ENCODE measurements at places on chromosomes 12 and 14.

DNA sequence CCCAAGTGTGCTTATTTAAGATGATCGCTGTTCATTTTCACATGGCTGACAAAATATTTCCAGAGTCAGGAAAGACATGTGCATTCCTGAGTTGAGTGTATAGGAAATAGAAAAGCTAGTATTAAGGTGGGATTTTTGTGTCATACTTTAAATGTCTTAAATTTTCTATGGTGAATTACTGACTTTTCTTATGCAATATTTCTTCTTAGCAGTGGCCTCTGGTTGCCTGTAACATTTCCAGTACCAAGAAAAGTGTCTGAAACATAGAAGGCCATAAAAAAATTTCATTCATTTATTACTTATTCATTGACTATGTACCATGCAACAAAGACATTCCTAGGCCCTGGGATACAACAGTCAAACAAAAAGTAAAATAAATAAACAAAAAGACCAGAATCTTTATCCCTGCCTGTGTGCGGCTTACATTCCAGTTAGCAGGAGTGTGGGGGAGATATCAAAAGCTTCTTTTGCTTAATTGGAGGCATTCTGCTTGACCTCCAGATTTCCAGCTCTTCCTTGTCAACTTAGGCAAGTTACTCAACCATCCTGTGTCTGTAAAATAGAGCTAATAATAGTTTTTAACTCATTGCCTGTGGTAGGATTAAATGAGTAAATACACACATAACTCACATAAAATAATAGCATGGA lies 216.3 kb upstream of the FLRT2 start:
- DNase-seq = no peak

GRCh38 chr12:65311260-65311659 lies 32.8 kb downstream of the MSRB3 start:
- DNase-seq = no peak

- no peak for DNase-seq
Observed at GRCh38 chr14:54169254-54169924, 212.8 kb upstream of the BMP4 start.

DNA sequence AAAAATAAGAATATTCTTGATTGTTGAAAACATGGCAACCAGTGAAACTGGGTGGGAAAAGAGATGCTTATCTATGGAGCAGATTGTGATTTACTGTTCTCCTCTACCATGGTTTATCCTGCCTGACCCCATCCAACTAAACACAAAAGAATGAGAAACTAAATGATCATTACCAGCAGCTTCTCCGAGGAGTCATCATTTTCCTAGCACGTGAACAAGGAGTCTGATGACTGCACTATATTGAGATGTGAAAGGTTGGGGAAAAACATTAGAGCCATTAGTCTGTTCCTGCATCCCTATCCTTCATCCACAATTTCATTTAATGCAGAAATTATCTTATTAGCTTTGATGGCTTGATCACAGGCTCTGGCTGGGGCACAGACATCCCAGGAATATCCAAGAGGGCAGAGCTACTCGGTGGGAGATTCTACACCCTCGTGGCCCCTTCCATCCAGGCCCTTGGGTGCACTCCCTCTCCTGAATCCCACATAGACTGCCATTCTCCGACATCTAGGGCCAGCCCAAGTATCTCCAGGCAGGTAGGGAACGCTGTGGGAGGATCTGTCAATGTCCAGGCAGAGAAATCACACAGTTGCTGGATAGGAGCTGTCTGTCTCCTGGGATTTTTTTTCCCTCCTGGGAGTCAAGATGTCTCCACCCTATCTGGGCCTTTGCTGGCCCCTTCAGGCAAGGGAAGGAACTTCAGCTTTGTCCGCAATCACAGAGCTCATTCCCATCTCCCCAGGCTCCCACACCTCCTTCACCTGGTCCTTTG lies 43.3 kb upstream of the DHRS4 start:
- no peak for DNase-seq

- DNase-seq = no peak
Observed at GRCh38 chr12:3139760-3140159, 62.6 kb downstream of the TSPAN9 start.

- no peak for DNase-seq
Observed at GRCh38 chr14:26500028-26500427, 97.8 kb downstream of the NOVA1 start.

- no peak for DNase-seq
Observed at GRCh38 chr12:109864916-109865315, 15.4 kb downstream of the GLTP start.

DNA sequence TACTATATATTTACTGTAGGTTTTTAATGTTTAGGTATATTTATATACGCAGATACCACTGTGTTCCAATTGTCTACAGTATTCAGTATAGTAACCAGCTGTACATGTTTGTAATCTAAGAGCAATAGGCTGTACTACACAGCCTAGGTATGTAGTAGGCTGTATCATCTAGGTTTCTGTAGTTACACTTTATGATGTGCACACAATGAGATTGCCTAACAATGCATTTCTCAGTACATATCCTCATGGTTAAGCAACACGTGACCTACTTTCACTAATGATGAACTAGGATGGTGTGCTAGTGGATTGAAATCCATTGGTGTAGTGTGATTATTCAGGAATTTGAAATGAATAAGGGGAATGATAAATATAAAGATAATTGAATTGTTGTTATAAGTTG lies 77.7 kb downstream of the ETNK1 start:
- no peak for DNase-seq

DNA sequence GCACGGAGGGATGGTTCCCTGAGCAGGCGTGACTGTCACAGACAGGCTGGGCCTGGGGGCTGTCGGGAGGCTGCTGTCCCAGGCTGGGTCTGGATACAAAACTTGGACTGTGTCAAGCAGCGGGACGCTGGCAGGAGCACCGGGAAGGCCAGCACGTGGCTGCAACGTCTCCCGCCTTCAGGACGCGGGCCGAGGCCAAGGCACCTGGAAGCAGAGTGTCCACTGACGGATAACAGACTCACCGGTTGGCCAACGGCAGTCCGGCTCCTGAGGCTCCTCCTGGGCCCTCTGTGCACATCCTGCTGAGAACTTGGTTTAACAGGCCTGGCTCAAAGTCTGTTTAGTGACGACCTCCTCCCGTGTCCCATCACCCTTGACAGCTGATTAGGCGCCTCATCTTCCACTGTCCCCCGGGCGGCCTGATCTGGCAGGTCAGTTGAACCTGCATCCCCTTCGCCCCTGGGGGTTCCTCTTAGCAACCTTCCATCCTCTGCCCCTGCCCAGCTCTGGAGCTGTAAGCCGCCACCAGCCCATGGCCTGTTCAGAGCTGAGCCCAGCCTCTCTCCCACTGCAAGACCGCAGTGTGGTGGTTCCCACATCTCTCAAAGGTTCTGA lies 2.5 kb downstream of the XRCC3 start:
- no peak for DNase-seq

DNA sequence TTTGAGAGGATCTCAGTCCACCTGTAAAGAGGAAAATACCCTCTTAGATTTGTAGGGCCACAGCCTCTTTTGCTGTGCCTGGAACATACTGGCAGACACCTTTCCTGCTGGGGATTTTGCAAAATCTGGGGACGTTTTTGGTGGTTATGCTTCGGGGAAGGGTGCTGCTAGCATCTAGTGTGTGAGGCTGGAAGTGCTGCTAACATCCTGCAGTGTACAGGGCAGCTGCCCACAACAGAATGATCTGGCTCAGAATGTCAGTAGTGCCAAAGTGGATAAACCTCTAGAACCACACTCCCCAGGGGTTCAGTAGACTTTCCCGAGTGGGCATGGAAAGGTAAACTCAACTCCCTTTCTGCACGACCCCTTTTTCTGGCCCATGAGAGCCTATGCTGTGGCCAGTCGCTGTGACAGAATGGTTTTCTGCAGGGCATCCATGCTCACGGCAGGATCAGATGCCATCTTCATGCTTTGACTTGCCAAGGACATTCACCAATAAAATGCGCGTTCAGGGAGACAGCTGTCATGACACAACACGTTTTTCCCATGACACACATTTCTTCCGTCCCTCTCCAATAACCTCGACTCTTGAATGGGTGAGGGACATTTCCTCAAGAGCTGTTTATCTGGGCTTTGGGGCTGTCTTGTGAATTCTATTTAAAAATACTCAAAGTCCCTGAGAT lies 240.9 kb downstream of the RGS6 start:
- DNase-seq = no peak

GRCh38 chr12:8078916-8079315 lies 3.2 kb upstream of the NECAP1 start:
- no peak for DNase-seq

- DNase-seq = no peak
Observed at GRCh38 chr14:89196545-89196944, 220.5 kb downstream of the FOXN3 start.

- DNase-seq = no peak
Observed at GRCh38 chr12:122527478-122527944, 462 bp downstream of the KNTC1 start.

GRCh38 chr12:120861074-120861795 lies 42.9 kb downstream of the SPPL3 start:
- no peak for DNase-seq

DNA sequence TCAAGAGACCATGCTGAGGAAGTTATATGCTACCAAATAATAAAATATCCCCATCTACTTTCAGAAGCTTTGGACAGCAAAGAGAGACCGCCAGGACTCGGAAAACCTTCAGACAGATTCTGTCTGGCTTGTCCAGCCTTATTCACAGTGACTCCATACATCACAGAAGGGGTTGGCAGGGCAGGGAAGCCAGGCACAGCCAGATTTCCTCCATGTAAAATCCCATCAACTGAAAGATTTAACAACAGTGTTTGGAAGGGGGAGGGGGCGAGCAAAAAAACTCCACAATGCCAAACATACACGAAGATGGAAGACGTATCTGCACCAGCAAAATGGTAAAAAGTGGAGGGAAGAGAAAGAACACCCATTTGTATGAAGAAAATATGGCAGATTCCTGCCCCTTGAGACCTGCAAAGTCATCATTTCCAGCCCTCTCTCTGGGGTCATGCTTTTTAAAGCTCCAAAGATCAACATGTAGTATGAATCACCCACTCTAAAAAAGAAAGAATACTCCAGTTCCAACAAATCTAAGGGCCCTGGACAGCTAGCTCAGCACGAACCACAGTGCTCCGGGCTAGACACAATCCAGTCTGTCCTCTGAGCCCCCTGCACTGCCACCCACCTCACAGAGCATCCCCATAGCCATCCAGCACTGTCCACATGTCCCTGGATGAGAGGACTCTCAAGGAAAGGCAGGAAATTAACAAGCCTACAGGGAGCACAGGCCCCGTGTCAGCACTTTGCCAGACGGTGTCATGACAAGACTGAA lies 116.4 kb downstream of the DICER1 start:
- no peak for DNase-seq

- DNase-seq = no peak
Observed at GRCh38 chr14:49820176-49820575, 32.4 kb downstream of the NEMF start.

DNA sequence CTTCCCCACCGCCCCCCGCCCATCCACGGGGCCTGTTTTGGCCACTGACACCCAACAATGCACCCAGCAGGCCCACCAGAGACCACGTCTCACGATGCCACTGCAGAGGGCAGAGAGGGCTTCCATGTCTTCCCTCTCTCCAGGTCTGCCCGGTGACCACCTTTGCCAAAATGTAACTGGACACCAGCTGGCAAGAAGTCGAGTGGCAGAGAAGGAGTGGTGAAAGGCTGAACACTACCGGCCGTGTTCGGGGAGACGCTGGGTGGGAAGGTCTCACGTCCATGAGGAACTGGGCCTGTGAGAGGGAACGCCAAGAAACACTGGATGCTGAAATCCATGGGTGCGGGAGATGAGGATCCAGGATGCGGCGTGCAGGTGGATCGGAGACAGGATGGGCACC lies 308.2 kb downstream of the ADGRD1 start:
- DNase-seq = no peak

GRCh38 chr12:716506-716905 lies 35.9 kb upstream of the WNK1 start:
- DNase-seq = peak; percentile 16

DNA sequence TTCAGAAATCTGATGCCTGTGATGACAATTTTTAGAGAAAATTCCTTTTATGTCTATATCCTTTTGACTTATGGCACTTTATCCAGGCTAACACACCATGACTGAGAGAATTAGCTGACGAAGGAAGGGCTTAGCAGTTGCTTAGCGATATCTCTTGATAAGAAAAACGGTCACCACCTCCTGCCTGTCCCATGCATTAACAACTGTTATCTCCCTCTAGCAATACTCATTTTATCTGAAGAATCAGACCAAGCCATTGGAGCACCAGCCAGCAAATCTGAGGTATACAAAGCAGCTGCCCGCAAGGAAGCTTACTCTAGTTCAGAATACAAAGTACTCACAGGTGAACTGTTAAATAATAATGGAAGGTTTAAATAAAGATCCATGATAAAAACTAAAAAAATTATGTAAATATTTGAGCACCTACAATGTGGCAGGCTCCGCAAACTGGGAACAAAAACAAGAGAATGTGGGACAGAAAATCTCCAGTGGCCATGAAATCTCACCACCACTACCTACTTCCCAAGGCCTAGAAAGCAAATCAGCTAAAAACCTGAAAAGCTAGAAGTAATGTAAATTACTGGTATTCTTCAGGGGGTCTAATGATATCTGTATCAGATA lies 24.3 kb downstream of the PPM1H start:
- DNase-seq = no peak

DNA sequence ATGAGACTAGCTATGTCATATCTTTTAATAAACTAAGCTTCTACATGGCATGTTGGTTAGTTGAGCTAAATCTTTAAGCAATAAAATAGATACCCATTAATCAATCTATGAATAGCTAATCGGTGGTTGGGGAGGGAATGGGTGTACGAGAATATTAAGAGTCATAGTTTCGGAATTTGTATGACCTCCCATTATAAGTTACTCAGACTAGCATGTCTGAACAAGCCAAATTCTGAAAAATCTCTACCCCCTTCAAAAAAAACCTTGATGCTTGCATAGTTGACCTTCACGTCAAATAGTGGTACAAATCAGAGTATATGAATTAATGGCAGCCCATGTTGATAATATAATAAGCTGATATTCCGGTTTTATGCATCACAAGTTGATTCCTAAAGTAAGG lies 60.0 kb downstream of the PLEKHG7 start:
- no peak for DNase-seq

DNA sequence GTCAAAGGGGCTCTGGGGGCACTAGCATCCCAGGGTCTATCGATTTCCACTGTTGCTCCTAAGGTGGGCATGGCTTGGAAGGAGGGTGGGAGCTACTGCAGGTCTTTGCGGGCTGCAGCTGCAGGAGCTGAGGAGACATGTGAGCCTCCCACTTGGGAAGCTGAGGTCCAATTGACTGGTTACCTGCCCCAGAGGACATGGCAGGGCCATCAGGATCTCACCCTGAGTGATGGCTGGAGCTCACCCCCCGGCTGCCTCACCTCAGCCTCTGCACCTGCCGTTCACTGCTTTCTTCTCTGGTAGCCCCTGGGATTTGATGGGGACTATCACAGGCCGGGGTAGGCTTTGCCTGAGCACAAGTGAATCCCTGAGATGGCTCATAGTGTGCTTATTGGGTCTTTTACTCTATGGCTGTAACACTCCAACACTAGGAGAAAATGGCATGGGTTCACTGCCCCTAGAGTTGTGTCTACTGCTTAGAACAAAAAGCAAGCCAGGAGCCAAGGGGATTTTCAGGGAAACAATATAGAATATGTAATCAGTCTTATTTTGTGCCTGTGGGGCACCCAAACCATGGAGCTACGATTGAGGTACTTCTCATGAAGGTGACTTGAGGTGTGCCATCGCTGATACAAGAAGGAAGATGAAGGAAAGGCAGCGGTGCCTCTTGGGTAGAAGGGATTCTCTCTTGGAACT lies 3.2 kb upstream of the KRT4 start:
- DNase-seq = no peak
